Neuronal stem cell (in vitro differentiated cells): ENCODE measurements at places on chromosomes 7 and 10.

- no peaks in the 10 kb centered on the region for H3K27me3 ChIP-seq
- peak; percentile 20 for DNase-seq
- no peaks in the 10 kb centered on the region for H3K36me3 ChIP-seq
- H3K4me1 ChIP-seq = no peaks in the 10 kb centered on the region
- no peak overlapping the region for H3K4me3 ChIP-seq
- no peak overlapping the region for H3K27ac ChIP-seq
Measured at GRCh38 chr7:12458520-12459131, 55.0 kb upstream of the VWDE start.

DNA sequence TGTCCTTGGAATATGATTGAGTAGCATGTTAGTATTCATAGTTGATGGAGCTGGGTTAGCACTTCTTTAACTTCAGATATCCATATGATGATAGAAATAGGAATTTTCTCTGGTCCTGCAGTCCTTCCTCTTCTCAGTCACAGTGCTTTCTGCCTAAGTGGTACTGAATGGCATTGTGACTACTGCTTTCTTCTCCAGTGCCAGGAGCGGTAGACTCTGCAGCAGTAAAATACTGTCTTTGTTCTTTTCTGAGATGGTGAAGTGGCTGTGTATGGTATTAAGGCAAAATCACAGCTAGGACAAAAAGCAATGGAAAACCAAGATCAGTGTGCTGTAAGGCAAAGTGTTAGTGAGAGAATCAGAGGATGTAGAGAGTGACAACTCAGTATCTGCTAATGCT lies 46.6 kb downstream of the C1GALT1 start:
- no peaks in the 10 kb centered on the region for H3K4me1 ChIP-seq
- DNase-seq = no peak
- H3K36me3 ChIP-seq = no peaks in the 10 kb centered on the region
- H3K4me3 ChIP-seq = no peak overlapping the region

GRCh38 chr7:38394660-38395059 lies 121.2 kb upstream of the TARP start:
- H3K4me1 ChIP-seq = no peaks in the 10 kb centered on the region
- no peaks in the 10 kb centered on the region for H3K36me3 ChIP-seq
- H3K27ac ChIP-seq = no peak overlapping the region
- H3K27me3 ChIP-seq = no peaks in the 10 kb centered on the region

- H3K4me1 ChIP-seq = no peaks in the 10 kb centered on the region
- H3K4me3 ChIP-seq = no peak overlapping the region
- no peaks in the 10 kb centered on the region for H3K36me3 ChIP-seq
Measured at GRCh38 chr7:51019891-51020870, 237.5 kb upstream of the GRB10 start.

DNA sequence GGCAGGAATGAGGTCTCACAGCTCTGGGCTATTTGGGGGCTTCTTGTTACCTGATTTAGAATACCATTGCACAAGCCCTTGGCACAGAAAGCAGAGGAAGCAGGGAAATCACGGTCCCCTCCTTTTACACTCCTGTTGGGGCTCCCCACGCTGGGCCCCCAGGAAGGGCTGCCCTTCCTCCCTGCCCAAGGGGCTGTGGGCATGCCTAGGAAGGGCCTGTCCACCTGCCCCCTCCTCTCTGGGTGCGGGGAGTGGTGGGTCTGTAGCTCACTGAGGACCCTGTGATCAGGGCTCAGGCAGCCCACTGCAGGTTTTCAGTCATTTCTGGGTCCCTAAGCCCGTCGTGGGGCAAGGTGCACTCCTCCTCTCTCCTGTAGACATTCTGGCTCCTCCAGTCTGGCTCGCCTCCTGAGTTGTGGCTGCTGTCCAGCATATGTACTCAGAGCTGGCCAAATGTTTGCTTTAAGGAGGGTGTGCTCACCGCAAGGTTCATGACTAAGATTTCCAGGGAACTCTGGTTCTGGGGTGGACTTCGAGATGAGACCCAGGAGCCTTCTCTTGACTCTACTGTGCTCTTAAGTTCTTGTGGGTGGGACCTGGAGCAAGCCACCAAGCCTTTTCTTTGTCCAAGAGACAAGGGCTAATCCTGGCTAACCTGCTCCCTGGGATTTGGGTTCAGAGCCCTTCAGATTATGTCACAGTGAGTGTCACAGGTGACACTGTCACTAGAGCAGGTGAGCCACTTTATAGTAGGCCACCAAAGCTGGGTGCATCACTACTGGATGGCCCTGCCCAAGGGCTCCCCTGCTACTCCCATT lies 56.0 kb downstream of the TACR2 start:
- no peak overlapping the region for H3K27ac ChIP-seq
- DNase-seq = no peak
- H3K4me3 ChIP-seq = no peak overlapping the region
- H3K4me1 ChIP-seq = peaks cover 10% of the 10 kb centered on the region
- H3K36me3 ChIP-seq = peaks cover 19% of the 10 kb centered on the region
- no peaks in the 10 kb centered on the region for H3K27me3 ChIP-seq

DNA sequence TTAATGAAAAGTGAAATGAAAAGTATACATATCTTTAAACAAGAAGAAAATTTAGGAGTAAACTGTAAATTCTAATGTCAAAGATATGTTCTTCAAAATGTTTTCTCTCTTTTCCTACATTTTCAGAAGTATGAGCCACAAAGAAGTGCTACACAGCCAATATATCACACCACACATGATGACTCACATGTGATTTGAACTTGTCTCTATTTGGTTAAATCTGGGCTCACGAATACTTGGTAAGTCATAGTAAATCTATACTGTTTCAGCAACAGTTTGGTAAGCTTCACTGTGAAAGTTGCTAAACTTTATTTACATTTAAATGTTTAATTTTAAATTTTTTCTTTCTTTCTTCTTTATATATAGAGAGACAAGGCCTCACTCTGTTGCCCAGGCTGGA lies 380.6 kb upstream of the IGFBP3 start:
- H3K27me3 ChIP-seq = no peaks in the 10 kb centered on the region
- H3K4me3 ChIP-seq = no peak overlapping the region
- no peaks in the 10 kb centered on the region for H3K36me3 ChIP-seq

DNA sequence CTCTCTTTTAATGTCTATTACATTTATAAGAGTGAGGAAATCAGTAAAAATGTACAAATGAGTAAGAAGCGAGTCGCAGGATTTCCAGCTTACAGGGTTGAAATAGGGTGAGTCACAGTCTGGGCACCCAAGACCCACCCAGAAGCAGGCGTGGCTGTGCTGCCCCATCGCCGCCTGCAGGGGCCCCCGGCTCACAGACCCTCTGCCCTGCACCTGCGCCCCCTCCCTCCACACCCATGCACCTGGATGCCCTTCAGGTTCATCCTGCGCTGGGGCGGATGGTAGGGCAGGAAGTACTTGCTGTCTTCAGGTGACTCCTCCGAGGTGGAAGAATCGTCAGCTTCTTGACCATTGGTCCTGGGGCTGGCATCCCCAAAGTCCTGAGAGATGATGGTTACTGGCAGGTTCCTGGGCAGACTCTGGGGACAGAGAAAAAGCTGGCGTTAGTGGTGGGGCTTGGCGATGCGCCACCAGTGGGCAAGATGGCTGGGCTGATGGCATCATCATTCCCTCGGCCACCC lies 90.2 kb upstream of the GNA12 start:
- no peak for DNase-seq
- H3K4me1 ChIP-seq = peaks cover 2% of the 10 kb centered on the region

- no peak overlapping the region for H3K4me3 ChIP-seq
- H3K27me3 ChIP-seq = peaks cover 3% of the 10 kb centered on the region
- H3K36me3 ChIP-seq = no peaks in the 10 kb centered on the region
- DNase-seq = no peak
Measured at GRCh38 chr10:93085272-93085859, 11.7 kb downstream of the CYP26A1 start.

DNA sequence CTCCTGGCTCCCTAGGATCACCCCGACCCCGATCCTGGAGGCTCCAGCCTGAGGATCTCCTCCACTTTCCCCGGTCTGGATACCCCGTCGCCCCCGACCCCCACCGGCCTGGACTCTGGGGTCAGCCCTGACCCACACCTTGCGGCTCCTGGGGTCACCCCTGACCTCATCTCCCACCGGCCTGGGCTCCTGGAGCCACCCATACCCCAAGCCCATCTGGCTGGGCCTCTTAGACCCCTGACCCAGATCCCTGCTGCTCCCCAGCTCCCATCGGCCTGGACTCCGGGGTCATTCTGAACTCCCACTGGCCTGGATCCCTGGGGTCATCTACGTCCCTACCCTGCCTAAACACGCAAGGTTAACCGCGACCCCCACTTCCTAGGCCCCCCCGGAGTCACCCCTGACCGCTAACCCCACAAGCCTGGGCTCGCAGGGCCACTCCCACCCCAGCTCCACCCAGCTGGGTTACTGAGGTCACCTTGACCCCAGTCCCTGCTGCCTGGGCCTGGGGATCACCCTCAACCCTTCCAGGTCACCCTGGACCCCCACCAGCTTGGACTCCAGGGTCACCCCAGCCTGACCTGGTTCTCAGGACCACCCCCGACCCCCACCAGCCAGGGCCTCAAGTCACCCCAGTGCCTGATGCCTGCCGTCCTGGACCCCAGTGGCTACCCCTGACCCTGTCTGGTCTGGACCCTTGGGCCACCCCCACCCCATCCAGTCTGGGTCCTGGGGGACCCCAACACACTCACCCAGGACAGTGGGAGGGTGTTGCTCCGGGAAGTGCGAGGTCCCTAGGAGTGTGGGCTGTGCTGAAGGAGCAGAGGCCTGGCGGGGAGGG lies 1.2 kb downstream of the FOXK1 start:
- H3K27me3 ChIP-seq = no peaks in the 10 kb centered on the region
- H3K36me3 ChIP-seq = no peaks in the 10 kb centered on the region

- no peak overlapping the region for H3K4me3 ChIP-seq
- no peaks in the 10 kb centered on the region for H3K36me3 ChIP-seq
- H3K27ac ChIP-seq = no peak overlapping the region
- H3K4me1 ChIP-seq = peaks cover 3% of the 10 kb centered on the region
- peaks cover 3% of the 10 kb centered on the region for H3K27me3 ChIP-seq
Measured at GRCh38 chr10:11446864-11447263, 164.6 kb downstream of the USP6NL start.

DNA sequence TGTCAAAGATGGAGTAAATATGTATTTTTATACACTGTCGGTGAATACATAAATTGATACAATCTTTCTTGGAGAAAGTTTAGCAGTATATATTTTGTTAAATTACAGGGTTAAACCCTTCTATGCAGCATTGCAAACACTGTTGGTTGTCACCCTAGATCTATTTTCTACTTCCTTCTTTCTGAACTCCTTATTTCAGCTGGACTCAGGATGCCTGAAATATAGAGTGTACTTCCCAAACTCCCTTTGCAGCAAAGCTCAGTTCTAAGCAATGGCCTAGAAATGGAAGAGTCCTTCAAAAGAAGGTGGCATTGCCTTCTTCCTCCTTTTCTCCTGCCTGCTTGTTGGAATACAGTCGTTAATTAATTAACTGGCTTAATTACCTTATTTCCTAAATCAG lies 20.6 kb downstream of the CUBN start:
- no peak for DNase-seq
- no peak overlapping the region for H3K4me3 ChIP-seq
- no peaks in the 10 kb centered on the region for H3K4me1 ChIP-seq
- H3K27me3 ChIP-seq = no peaks in the 10 kb centered on the region
- no peaks in the 10 kb centered on the region for H3K36me3 ChIP-seq

- no peaks in the 10 kb centered on the region for H3K4me1 ChIP-seq
- no peak for DNase-seq
- H3K27me3 ChIP-seq = no peaks in the 10 kb centered on the region
- no peak overlapping the region for H3K4me3 ChIP-seq
- no peaks in the 10 kb centered on the region for H3K36me3 ChIP-seq
Measured at GRCh38 chr7:158710651-158711102, 6.1 kb upstream of the NCAPG2 start.

- H3K27ac ChIP-seq = no peak overlapping the region
- H3K4me3 ChIP-seq = no peak overlapping the region
- DNase-seq = no peak
- no peaks in the 10 kb centered on the region for H3K36me3 ChIP-seq
- H3K27me3 ChIP-seq = no peaks in the 10 kb centered on the region
Measured at GRCh38 chr10:126474031-126474430, 85.8 kb upstream of the ADAM12 start.

DNA sequence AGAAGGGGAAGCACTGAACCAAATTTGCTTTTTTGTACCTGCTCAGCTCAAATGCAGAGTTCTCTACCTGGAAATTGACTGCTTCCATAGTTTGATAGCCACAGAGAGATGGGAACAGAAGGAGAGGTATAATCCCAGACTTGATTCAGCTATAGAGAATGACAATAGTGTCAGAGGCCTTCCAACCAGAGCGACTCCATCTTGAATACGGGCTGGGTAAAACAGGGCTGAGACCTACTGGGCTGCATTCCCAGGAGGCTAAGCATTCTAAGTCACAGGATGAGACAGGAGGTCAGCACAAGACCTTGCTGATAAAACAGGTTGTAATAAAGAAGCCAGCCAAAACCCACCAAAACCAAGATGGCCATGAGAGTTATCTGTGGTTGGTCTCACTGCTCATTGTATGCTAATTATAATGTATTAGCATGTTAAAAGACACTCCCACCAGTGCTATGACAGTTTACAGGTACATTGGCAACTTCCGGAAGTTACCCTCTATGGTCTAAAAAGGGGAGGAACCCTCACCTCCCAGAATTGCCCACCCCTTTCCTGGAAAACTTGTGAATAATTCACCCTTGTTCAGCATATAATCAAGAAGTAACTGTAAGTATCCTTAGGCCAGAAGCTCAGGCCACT lies 42.7 kb upstream of the ATRNL1 start:
- no peak for DNase-seq
- H3K4me3 ChIP-seq = no peak overlapping the region
- no peak overlapping the region for H3K27ac ChIP-seq
- no peaks in the 10 kb centered on the region for H3K36me3 ChIP-seq

DNA sequence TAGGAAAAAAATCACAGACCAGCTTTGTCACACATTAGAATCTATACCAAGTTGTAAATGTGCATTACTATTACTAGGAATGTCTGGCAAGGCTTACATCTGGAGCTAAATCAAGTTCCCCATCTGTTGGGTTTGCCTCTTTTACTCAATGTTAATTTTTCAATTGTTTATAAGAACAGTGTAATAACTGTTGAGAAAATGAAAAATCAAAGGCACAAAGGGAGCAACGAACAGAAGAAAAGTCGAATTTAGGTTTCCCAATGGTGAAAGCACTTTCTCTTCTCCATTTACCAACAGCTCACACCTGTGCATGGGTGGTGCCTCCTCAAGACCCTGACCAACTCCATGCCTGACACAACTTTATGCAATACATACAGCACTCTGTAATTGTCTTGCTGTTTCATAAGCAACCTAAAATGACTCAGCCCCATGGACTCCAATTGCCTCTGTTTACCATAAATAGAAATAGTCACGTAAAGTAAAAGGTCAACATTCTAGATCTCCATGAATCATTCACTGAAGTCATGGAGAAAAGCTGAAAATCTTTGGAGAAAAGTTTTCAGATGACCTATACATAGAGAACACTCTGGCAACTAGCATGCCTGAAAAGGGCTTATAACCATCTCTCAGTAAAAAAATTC lies 95.5 kb upstream of the KCNIP2 start:
- no peaks in the 10 kb centered on the region for H3K36me3 ChIP-seq
- no peak overlapping the region for H3K4me3 ChIP-seq
- no peak overlapping the region for H3K27ac ChIP-seq
- DNase-seq = no peak

- no peak overlapping the region for H3K4me3 ChIP-seq
- H3K27ac ChIP-seq = no peak overlapping the region
- H3K27me3 ChIP-seq = no peaks in the 10 kb centered on the region
- no peak for DNase-seq
- no peaks in the 10 kb centered on the region for H3K36me3 ChIP-seq
Measured at GRCh38 chr10:19915816-19916215, 99.6 kb downstream of the PLXDC2 start.
